ENCODE measurements at places on chromosomes 16 and 17.

DNA sequence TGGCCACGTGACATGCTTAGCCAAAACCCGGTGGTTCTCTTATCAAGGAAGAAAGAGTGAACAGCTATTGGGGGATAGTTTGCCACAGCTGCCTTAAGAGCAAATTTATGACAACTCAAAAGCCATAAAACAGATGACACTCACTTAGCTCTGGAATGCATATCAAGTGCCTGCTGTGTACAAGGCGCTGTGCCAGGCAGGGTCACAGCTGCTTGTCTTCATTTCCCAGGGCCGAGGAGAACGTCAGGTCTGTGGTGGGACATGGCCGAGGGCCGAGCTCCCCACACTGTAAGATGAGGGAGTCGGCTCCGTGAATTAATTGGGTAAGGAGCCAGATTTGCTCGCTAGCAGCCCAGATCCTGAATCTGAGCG lies 14.0 kb downstream of the EEF2K start:
- DNase-seq, result no peak

DNA sequence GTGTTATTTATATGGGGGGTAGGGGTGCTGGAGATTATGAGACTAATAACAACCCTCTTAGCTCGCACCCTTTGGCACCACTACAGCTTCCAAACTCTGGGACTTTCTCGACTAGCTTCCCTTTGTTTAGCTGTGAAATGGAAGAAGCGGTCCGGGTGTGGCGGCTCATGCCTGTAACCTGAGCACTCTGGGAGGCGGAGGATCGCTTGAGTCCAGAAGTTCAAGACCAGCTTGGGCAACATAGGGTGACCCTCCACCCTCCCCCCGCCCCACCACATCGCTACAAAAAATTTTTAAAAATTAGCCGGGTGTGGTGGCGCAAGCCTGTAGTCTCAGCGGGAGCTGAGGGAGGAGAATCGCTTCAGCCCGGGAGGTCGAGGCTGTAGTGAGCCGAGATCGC lies 814 bp upstream of the CDH3 start:
- no peak for DNase-seq

DNA sequence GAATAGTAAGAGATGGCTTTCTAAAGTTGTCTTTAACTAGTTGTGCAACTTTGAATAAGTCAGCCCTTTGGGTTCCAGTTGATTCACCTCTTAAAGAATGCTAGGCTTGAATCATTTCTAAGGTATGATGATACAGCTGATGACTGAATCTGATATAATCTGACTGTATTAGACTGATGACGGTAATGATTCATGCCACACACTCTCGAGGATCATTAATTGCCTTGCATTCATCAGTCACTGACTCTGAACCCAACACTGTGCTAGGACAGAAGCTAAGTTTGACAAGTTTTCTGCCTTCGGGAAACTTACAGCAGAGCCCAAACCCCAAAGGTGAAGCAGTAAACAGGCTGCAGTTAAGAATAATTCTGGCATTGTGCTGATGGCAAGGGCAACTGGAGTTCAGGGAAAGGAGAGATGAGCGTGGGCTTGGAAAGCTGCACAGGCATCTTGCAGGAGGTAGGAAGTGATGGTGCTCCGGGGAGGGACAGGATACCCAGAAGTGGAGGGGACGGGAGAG lies 25.8 kb downstream of the ASIC2 start:
- DNase-seq, result no peak

- DNase-seq, result no peak
Measured at GRCh38 chr17:78118801-78119241, 9.7 kb downstream of the TMC6 start.
